ENCODE measurements at places on chromosomes 3 and 15. TPM values are rescaled to one million over a fixed set of nuclear protein-coding genes. Genes with fewer than 3 reads are reported as not detected.
A peak's percentile ranks its signal among the peaks of the same experiment; 100 is the strongest.

- DNase-seq, result no peak
- H3K36me3 ChIP-seq, result no peaks in the 10 kb centered on the region
- no peak overlapping the region for H3K27ac ChIP-seq
- H3K4me3 ChIP-seq, result no peak overlapping the region
- H3K27me3 ChIP-seq, result no peaks in the 10 kb centered on the region
Observed at GRCh38 chr3:45582430-45582829, 12.1 kb upstream of the LIMD1 start.

- H3K4me3 ChIP-seq, result no peak overlapping the region
- no peaks in the 10 kb centered on the region for H3K4me1 ChIP-seq
- no peaks in the 10 kb centered on the region for H3K36me3 ChIP-seq
- no peaks in the 10 kb centered on the region for H3K27me3 ChIP-seq
- no peak overlapping the region for H3K27ac ChIP-seq
- no peak for DNase-seq
Observed at GRCh38 chr3:31831591-31831990, 149.5 kb downstream of the OSBPL10 start.

- peaks cover 7% of the 10 kb centered on the region for H3K27me3 ChIP-seq
- no peaks in the 10 kb centered on the region for H3K4me1 ChIP-seq
- no peak overlapping the region for H3K4me3 ChIP-seq
- no peak overlapping the region for H3K27ac ChIP-seq
- no peak for DNase-seq
- H3K36me3 ChIP-seq, result no peaks in the 10 kb centered on the region
Observed at GRCh38 chr15:31293655-31294054, 33.0 kb upstream of the KLF13 start.

DNA sequence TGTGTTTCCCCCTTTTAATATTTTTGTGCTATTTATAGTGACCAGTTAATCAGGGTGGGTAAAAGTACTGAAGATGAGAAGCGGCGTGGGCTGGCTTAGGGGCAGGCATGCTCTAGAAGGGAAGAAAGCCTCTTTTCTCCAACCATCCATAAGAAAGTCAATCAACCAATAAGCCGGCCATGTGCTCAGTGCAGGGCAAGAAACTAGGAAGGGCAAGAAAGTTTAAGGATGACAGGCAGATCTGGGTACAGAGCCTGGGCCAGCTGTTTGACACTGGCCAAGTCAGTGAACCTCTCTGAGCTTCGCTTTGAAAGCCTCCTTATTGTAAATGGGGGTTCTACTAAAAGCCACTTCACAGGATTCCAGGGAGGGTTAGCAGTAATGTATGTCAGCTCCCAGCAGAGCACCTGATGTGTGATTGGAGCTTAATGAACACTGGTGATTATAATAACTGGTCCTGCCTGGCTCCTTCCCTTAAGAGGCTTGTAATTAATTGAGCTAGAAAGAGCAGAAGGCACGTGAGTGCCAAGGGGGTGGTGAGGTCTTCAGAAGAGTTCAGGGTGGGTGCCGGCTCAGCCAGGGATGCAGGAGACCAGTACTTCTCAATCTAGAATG lies 5.7 kb upstream of the CHRNA3 start:
- H3K27me3 ChIP-seq, result peaks cover 15% of the 10 kb centered on the region
- H3K4me1 ChIP-seq, result no peaks in the 10 kb centered on the region
- H3K36me3 ChIP-seq, result no peaks in the 10 kb centered on the region
- DNase-seq, result no peak

GRCh38 chr3:17160597-17160996 lies 275.8 kb downstream of the PLCL2 start:
- H3K27ac ChIP-seq, result no peak overlapping the region
- peaks cover 4% of the 10 kb centered on the region for H3K36me3 ChIP-seq
- H3K27me3 ChIP-seq, result no peaks in the 10 kb centered on the region
- peaks cover 22% of the 10 kb centered on the region for H3K4me1 ChIP-seq
- DNase-seq, result no peak

GRCh38 chr3:71702131-71703024 lies 22.8 kb downstream of the EIF4E3 start:
- DNase-seq, result no peak
- H3K27ac ChIP-seq, result no peak overlapping the region
- no peaks in the 10 kb centered on the region for H3K4me1 ChIP-seq
- no peaks in the 10 kb centered on the region for H3K27me3 ChIP-seq

GRCh38 chr3:129745253-129745652 lies 138.8 kb upstream of the PLXND1 start:
- H3K27me3 ChIP-seq, result no peaks in the 10 kb centered on the region
- H3K4me1 ChIP-seq, result peaks cover 9% of the 10 kb centered on the region
- H3K27ac ChIP-seq, result peak overlapping the region; percentile 61
- no peaks in the 10 kb centered on the region for H3K36me3 ChIP-seq

- H3K27me3 ChIP-seq, result no peaks in the 10 kb centered on the region
- no peaks in the 10 kb centered on the region for H3K36me3 ChIP-seq
- peaks cover 8% of the 10 kb centered on the region for H3K4me1 ChIP-seq
- no peak for DNase-seq
- no peak overlapping the region for H3K27ac ChIP-seq
Observed at GRCh38 chr15:37625576-37625975, 308.9 kb upstream of the TMCO5A start.

GRCh38 chr3:23976555-23976954 lies 31.5 kb downstream of the NR1D2 start:
- peaks cover 11% of the 10 kb centered on the region for H3K36me3 ChIP-seq
- no peaks in the 10 kb centered on the region for H3K4me1 ChIP-seq
- no peak overlapping the region for H3K27ac ChIP-seq
- H3K4me3 ChIP-seq, result no peak overlapping the region
- H3K27me3 ChIP-seq, result no peaks in the 10 kb centered on the region

DNA sequence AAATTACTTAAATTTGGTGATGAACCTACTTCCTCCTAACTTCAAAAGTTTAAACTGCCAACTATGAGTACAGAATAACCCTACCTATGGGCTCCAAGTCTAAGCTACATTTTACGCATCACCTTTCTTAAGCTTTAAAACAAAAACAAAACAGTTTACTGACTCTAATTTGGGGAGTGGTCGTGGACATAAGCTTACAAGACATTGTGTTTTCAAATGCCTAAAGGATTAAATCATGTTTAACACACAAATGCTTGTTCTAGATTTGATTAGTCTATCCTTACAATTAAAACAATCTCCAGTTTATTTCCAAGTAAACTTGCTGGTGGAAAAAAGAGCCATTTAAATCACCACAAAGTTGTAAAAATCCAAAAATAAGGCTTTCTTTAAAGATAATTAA lies 62.2 kb downstream of the UACA start:
- H3K27ac ChIP-seq, result peak overlapping the region; percentile 56
- no peak for DNase-seq
- H3K27me3 ChIP-seq, result no peaks in the 10 kb centered on the region
- H3K4me1 ChIP-seq, result peaks cover 58% of the 10 kb centered on the region

DNA sequence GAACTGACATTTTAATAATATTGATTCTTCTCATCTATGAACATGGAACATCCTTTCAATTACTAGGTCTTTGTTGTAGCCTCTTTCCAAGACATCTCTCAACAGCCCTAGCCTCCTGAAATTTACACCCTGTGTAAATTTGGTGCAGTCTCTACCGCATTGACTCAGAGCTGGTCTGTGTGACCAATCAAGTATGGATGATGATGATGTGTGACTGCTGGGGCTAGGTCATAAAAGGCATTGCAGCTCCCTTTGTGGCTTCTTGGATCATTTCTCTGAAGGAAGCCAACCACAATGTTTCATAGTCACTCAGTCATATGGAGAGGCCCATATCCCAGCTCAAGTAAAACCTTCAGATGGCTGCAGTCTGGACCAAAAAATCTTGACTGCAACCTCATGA lies 62.1 kb upstream of the FAM3D start:
- no peak overlapping the region for H3K4me3 ChIP-seq
- no peak overlapping the region for H3K27ac ChIP-seq
- DNase-seq, result no peak

- no peaks in the 10 kb centered on the region for H3K27me3 ChIP-seq
- H3K4me3 ChIP-seq, result no peak overlapping the region
- H3K36me3 ChIP-seq, result no peaks in the 10 kb centered on the region
- no peak for DNase-seq
- H3K27ac ChIP-seq, result no peak overlapping the region
Observed at GRCh38 chr3:46999516-47000197, 20.2 kb downstream of the NBEAL2 start.

DNA sequence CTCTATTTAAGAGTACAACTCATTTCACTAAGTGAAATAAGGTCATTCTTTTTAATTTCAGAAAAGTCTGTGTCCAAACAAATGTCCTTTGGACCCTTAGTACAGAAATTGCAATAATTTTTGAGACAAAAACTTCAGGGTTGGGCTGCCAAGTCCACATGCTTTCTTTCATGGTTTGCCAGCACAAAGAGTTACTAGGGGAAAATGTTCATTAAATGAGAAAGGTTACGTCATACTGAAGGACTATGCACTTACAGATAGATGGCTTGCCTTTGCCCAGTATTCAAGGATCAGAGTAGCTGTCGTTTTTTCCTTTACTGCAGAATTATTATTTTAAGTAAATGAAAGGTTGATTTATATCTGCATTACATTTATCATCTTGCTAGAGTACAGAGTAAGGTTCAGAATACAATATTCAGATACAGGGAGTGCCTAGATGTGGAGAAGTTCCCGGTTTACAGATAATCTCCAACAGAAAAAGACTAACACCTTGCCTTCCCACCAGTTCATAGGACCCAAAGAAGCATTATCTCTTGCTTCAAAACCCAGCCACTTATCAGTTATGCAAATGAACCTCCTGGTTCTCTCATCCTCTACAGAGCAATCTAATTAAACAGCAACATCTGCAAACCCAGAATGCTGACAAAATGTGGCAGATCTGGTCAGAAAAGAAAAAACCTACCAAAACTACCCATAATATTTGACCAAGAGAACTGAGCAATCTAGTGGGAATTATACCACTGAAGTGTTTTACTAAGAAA lies 179.3 kb downstream of the FRMD5 start:
- no peaks in the 10 kb centered on the region for H3K27me3 ChIP-seq
- DNase-seq, result no peak
- H3K4me1 ChIP-seq, result no peaks in the 10 kb centered on the region
- no peak overlapping the region for H3K4me3 ChIP-seq
- no peak overlapping the region for H3K27ac ChIP-seq

GRCh38 chr15:47218295-47218694 lies 499.0 kb upstream of the SEMA6D start:
- DNase-seq, result no peak
- H3K27ac ChIP-seq, result no peak overlapping the region
- no peaks in the 10 kb centered on the region for H3K4me1 ChIP-seq
- H3K27me3 ChIP-seq, result no peaks in the 10 kb centered on the region
- H3K36me3 ChIP-seq, result no peaks in the 10 kb centered on the region

- H3K27ac ChIP-seq, result no peak overlapping the region
- no peaks in the 10 kb centered on the region for H3K27me3 ChIP-seq
- H3K4me3 ChIP-seq, result no peak overlapping the region
Observed at GRCh38 chr15:36066757-36067156, 512.7 kb upstream of the CDIN1 start.

DNA sequence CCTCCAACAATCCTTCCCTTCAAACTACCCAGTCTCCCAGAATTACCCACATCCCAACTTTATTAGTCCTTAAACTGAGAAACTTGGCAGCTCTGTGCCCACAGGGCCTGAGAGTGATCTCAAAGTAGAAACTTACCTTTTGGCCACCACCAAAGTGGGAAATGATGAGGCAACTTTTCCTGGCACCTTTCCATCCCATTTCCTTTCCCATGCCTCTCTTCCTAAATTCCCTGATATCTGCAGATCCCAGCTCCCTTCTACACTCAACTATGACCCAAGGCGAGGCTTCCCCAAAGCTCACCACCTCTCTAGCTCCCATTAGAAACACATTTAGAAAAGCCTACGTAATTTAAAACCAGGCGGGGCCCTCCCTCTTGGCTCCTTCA lies 271.9 kb downstream of the FOXP1 start:
- H3K27me3 ChIP-seq, result no peaks in the 10 kb centered on the region
- H3K27ac ChIP-seq, result no peak overlapping the region
- H3K36me3 ChIP-seq, result no peaks in the 10 kb centered on the region
- no peak overlapping the region for H3K4me3 ChIP-seq
- H3K4me1 ChIP-seq, result peaks cover 20% of the 10 kb centered on the region

- peaks cover 17% of the 10 kb centered on the region for H3K27me3 ChIP-seq
- no peaks in the 10 kb centered on the region for H3K36me3 ChIP-seq
- DNase-seq, result no peak
- H3K4me3 ChIP-seq, result no peak overlapping the region
- H3K27ac ChIP-seq, result no peak overlapping the region
Observed at GRCh38 chr3:183478501-183478900, 50.1 kb upstream of the MCF2L2 start.

GRCh38 chr3:159788291-159788690 lies 200.3 kb upstream of the IL12A start:
- H3K27me3 ChIP-seq, result no peaks in the 10 kb centered on the region
- no peaks in the 10 kb centered on the region for H3K36me3 ChIP-seq
- no peak overlapping the region for H3K4me3 ChIP-seq
- no peak overlapping the region for H3K27ac ChIP-seq
- peak; percentile 51 for DNase-seq

DNA sequence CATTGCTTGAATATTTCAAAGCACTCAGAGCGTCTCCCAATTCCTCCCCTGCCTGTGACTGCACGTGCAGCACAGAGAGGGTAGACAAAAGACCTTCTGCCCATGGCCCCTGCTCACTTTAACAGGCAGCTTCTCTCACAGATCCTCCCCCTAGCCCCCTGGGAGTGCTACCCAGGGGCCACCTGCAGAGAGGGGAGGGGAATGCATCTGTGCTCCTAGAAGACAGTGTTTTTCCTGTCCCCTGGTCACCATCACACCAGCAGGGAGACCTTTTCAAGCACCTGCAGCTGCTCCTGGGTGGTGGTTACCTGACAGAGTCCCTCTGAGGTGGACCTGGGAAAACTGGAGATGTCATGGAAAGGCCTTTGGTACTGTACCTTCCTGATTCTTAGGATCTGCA lies 56.7 kb upstream of the PRR23C start:
- no peaks in the 10 kb centered on the region for H3K4me1 ChIP-seq
- DNase-seq, result no peak

Gene CDC25A
- 12.6 TPM for total RNA-seq

Gene TM4SF18
- total RNA-seq, result 0.33 TPM

Gene SYNM
- 4.8 TPM for total RNA-seq

Gene CSPG5
- 5.0 TPM for total RNA-seq

Gene FMN1
- total RNA-seq, result 1.8 TPM

Gene SI
- not detected for total RNA-seq

Gene C2CD4A
- total RNA-seq, result not detected

Gene RETNLB
- not detected for total RNA-seq

Gene C3orf85
- not detected for total RNA-seq

Gene PROS1
- total RNA-seq, result 48.6 TPM

Gene MUC20
- 5.5 TPM for total RNA-seq

Gene TTC21A
- total RNA-seq, result 2.7 TPM

Gene TMEM212
- not detected for total RNA-seq

Gene MYL3
- total RNA-seq, result 2,390 TPM

Gene OGG1
- total RNA-seq, result 30.7 TPM

Gene GPR15
- not detected for total RNA-seq

Data from cardiac muscle cell (in vitro differentiated cells and primary cell).